ENCODE measurements at places on chromosomes 6 and 20.

GRCh38 chr6:23301556-23301955 is 732.2 kb downstream of the HDGFL1 start:
- no peak for DNase-seq

DNA sequence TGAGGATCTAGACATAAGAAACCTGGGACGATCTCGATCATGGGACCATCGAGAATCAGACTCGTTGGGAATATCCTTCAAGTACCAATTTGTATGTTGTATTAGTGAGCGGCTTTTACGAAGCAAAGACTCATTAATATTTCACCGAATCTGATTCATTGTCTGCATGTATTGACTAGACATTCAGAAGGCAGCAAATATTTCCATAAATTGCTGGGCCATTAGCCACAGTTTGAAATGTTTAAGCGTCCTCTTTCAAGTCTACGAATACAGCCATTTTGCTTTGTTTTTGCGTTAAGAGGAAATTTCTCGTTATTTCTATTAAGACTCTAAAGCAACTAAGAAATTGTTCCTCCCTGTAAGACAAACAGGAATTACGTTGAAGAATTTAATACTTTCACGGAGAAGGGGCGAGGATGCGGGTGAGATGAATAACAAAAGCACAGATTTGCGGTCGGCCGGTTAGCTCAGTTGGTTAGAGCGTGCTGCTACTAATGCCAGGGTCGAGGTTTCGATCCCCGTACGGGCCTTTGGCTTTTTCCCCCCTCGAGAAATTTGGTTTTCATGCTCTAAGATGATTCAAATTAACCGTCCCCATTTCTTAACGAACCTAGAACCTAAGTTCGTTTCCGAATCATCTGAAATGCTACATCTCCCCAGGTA is 18.5 kb downstream of the POM121L2 start:
- DNase-seq: no peak

GRCh38 chr6:154426997-154427396 is 70.4 kb upstream of the IPCEF1 start:
- no peak for DNase-seq

DNA sequence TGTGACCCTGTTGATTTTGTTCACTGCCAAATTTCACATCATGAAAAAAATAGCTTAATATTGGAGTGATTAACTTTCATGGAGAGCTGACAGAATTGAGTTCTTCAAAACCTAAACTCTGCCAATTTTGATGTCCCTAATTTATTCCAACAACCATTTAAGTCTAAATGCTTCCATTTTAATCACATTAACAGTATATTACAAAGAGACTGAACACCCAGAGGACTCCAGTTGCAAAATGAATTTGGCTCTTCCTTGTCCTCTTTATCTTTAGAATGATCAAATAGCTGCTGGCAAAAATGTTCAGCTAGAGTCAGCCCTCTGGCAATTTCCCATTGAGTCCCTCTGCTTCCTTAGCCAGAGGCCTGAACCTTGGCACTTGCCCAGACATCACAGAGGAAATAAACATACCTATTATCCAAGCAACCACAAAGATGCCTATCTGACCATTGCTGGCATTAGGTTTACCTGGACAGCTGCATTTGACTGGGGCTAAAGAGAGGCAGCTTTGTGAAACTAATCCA is 299.0 kb upstream of the STXBP5 start:
- DNase-seq: no peak

DNA sequence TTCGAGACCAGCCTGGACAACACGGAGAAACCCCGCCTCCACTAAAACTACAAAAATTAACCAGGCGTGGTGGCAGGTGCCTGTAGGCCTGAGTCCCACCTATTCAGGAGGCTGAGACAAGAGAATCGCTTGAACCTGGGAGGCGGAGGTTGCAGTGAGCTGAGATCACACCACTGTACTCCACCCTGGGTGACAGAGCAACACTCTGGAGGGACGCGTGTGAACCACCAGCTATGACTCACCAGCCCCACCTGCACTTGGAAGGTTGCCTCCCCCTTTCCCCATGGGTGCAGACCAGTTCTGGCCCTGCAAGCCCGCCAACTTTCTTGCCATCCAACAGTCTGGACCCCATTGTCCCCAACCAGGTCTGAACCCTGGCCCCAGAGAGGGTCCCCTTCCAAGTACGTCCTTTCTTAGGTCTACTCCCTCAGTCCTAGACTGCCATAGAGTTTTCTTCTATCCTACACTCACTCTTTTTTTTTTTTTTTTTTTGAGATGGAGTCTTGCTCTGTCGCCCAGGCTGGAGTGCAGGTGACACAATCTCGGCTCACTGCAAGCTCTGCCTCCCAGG is 29.2 kb downstream of the ATP9A start:
- no peak for DNase-seq

GRCh38 chr6:151239603-151240035 is at the start of gene AKAP12:
TSS of gene AKAP12 (plus strand) at chr6:151239967. CDS start at chr6:151240563, 596 bp downstream.
- DNase-seq: no peak

DNA sequence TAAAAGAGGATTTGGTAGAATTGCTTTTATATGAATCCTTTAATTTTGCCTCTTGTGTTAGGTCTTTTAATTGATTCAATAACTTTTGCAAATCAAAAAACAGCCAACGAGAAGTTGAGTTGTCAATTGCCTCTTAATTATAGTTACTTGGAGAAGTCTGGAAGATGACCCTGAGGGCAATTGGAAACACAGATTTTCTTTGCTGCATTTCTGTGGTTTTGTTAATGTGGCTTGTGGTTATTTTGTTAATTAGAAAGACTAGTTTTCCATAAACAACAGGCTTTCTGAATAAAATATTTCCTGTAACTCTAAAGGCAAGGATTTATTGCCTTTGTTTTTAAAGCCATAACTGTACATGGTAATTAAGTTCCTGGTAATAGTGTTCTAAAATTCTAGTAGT is 513.0 kb downstream of the EPHA7 start:
- no peak for DNase-seq

DNA sequence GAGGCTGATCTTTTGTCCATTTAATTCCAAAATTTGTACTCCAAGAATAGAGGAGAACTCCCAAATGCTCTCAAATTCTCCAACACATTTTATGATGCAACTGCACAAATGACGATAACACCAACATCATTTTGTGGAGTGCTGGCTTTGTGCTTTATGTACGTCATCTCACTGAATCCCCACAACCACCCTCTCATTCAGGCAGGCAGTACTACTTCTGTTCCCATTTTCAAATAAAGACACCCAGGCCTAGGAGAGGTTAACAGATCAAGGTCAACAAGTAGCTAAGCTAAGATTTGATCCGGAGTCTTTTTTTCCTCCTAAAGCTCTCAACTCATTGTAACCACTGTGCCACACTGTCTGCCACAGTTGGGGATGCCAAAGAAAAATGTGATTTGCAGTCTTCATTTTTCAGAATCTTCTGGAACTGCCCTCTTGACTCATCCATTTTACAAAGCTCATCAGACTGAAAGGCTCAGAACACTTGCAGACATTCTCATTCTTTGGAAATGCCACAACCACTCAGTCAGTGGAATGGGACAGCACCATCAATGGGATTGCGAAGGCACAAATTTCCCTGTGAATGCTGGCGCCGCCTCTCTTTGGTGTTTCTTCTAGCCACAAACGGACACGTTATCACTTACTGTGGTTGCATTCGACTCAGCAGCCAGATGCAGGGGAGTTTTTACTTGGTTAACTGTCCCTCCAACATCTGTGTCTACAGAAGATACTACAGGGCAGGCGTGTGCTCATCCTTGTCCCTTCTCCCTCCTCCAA is 184.4 kb downstream of the GJA10 start:
- DNase-seq: peak; percentile 78

DNA sequence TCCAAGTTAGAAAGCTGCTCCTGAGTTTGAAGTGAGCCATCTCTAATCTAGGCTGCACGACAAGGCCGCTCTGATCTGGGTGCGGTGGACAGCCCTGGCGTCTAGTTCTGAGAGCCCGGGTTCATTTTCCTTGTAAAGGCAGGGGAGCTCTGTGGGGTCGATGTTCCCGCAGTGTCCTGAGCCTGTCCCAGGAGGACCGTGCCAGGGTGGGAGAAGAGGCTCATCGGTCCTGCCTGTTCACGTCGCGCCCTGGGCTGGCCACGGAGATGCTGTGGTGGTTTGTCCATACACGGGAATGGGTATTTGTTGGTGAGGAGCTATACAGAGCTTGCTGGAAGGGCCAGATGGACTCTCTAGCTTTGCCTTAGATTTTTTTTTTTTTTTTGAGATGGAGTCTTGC is 27.0 kb downstream of the PSMG4 start:
- no peak for DNase-seq

GRCh38 chr20:19429538-19429937 is 217.1 kb downstream of the SLC24A3 start:
- DNase-seq: no peak

GRCh38 chr6:88763160-88763559 is 200.3 kb downstream of the RNGTT start:
- DNase-seq: no peak

- DNase-seq: peak; percentile 4
These were observed 36.6 kb upstream of the HIVEP1 start for GRCh38 chr6:11975353-11975977.

GRCh38 chr20:50652702-50653294 is 38.5 kb downstream of the RIPOR3 start:
- no peak for DNase-seq

DNA sequence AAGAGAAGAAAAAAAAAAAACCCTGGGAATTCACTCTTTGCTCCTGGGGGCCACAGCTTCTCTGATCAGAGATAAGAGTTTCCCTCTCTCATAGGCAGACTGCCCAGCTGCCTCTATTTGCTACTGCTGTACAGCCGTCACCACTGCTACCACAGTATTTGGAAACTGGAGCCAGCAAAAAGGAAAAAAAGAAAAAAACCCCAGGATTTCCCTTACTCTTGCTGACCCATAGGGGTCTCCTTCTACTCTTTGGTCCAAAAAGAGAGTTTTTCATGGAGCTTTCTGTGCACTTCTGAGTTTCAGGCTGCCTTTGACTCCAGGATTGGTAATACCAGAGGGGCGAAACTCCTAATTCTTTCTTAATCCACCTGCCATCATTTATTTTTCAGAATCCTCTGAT is 89.7 kb downstream of the MDGA1 start:
- no peak for DNase-seq

DNA sequence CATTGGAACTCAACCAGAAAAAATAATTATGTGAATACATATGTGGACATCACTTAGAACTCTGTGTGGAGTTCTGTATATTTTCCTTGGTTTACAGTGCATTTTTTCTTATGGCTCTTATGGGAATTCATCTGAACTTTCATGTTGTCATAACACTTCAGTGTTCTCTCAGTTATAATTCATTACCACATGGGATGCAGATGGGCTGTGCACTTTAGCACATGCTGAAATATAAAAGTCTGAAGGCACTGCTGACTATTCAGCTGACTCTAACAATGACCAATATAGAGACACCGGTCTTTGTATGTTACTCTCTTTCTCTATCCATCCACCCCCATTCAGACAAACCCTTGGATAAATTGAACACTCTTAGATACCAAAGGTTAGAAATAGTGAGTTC is 29.3 kb downstream of the GRIK2 start:
- no peak for DNase-seq

- no peak for DNase-seq
These were observed 1.7 kb upstream of the EIF6 start for GRCh38 chr20:35286077-35286898.

GRCh38 chr20:16806886-16807285 is 58.7 kb downstream of the OTOR start:
- DNase-seq: no peak
